ENCODE measurements at places on chromosomes 7 and 10.

DNA sequence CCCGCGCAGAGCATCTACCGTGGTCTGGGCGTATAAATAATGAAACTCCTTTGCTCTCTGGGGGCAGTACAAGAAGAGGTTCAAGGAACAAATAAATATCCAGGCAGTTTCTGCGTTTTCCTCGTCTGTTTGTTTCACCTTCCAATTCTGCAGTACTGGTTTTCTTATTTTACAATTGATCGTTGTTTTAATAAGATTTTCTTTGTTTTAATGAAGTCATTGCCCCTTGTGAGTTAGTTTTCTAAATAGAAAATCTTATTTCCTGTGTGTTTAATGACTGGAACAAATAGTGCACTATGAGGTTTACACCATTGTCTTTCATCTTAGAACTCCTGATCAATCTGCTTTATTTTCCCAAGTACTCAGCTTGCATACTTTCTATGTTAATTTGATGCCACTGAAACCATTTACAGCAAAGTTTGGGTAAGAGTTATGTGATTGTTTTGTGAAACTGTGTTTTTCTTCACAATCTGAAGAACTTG lies 1.2 kb downstream of the PLEKHA1 start:
- DNase-seq: no peak

DNA sequence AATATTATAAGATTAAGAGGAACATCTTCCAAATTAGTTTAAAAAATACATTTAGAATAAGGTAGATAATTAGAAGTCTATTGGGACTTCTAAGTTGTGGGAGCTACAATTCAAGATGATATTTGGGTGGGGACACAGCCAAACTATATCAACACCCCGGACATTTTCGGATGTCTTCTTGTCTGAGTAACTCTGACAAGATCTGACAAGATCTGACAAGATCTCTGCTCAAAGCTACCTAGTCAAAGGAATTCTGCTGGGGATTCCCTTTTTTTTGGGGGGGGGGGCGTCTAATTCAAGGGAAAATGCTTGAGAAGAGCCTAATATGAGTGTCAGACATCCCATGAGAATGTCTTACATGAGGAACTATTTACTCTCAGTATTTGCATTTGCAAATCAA lies 5.2 kb upstream of the AGMO start:
- no peak for DNase-seq

DNA sequence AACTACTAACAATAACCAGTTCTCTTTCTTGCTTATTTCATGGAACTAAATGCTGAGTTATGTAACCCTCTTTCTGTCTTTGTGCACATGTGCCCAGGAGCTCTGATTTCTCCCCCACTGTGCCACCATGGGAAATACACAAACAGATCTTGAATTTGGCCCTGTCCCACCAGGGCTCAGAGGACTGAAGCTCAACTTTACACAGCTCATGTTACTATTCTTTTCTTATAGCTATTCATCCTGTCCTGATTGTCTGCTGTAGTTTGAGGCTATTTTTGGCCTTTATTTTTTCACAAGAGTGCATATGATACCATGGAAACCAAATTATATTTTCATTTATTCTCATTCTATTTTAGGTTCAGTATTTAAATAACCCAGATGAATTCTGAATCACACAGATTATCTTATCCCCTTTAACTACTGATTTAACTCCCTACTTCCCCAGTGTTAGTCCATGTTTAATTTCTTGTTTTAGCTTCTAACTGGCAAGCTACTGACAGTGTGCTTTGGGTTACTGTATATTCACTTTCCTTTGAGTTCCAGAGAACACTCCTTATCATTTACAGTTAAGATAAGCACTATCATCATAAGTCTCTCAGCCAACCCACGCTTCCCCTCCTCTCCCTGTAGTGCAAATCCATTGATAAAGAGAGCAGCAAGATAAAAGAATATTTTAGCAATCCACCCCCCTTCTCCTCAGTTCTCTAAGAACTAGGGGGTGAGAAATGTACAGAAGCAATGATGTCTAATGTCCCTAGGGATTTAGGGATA lies 71.8 kb upstream of the GSDME start:
- DNase-seq: no peak

- no peak for DNase-seq
These were observed 55.4 kb downstream of the SLC37A3 start for GRCh38 chr7:140342727-140343514.

All from stimulated activated CD8-positive, alpha-beta memory T cell treated with anti-CD3 and anti-CD28 coated beads, Interleukin-7, amount 100 ng/mL, for 4 hours (primary cell).